Endodermal cell (in vitro differentiated cells): ENCODE measurements at places on chromosomes 13 and 19. TPM values are rescaled to one million over a fixed set of nuclear protein-coding genes. Genes with fewer than 3 reads are reported as not detected.

Gene ZNF536
- total RNA-seq: 0.14 TPM in 1 of 2 replicates, not detected in the other

- no peak for DNase-seq
These were observed 628.3 kb upstream of the SLC10A2 start for GRCh38 chr13:103694471-103694870.

- DNase-seq: peak; percentile 86
These were observed 9.2 kb downstream of the PGPEP1 start for GRCh38 chr19:18349524-18350128.

DNA sequence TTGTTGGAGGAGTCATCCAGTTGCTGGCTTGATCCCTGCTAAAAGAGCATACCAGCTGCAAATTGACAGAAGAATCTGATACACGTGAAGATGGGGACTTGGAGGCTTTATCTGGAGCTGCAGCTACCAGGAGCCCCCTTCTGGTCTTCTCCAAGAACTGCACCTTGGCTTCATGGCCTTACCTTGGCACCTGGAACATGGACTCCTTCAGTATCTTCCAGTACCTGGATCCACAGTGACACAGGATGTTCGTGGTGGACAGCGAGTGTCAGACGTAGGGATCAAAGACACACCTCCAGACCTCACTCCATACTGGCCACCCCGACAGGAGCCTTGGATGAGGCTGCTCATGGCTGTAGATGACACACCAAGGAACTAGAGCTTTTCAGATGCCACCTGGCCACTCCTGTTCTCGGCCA is 9.9 kb upstream of the ACSBG2 start:
- peak; percentile 84 for DNase-seq

GRCh38 chr19:12015015-12015752 is 20.3 kb downstream of the ZNF433 start:
- DNase-seq: no peak

- DNase-seq: peak; percentile 91
These were observed 27.9 kb upstream of the PARP4 start for GRCh38 chr13:24540236-24541126.

DNA sequence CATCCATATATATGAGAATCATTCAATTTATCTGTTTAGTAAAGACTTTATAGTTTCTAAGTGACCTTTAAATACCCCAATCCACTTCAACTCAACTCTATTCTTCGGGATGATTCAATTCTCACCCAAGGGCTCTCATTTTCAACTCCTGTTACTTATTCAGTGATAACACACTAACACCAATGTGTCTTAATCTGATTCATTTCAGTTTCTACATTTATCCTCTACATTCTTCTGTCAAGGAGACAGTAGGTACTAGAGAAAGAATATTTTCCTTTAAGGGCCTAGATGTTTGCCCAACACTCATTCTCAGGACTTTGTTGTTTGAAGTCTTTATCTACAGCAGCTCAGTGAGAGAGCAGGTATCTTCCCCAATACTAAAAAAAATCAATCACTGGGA is 7.1 kb downstream of the ARGLU1 start:
- no peak for DNase-seq
